IMR-90 (cell line): ENCODE measurements at places on chromosomes 4 and X. TPM values are rescaled to one million over a fixed set of nuclear protein-coding genes. Genes with fewer than 3 reads are reported as not detected.

The GAGE12F gene
- polyA plus RNA-seq: not detected in 2 replicates

- DNase-seq: no peak
These were observed 633.4 kb upstream of the AADAT start for GRCh38 chr4:170723171-170723570.

The EFHC2 gene
- polyA plus RNA-seq: 0.20 and 0.24 TPM in 2 replicates

- DNase-seq: no peak
These were observed 205.7 kb downstream of the CHIC2 start for GRCh38 chr4:53858744-53859143.

The LNX1 gene
- 0.15 and 0.19 TPM in 2 replicates for polyA plus RNA-seq
